ENCODE measurements at places on chromosomes 11 and 22.

- DNase-seq, result no peak
These were observed 94.2 kb upstream of the FAT3 start for GRCh38 chr11:92130421-92130831.

DNA sequence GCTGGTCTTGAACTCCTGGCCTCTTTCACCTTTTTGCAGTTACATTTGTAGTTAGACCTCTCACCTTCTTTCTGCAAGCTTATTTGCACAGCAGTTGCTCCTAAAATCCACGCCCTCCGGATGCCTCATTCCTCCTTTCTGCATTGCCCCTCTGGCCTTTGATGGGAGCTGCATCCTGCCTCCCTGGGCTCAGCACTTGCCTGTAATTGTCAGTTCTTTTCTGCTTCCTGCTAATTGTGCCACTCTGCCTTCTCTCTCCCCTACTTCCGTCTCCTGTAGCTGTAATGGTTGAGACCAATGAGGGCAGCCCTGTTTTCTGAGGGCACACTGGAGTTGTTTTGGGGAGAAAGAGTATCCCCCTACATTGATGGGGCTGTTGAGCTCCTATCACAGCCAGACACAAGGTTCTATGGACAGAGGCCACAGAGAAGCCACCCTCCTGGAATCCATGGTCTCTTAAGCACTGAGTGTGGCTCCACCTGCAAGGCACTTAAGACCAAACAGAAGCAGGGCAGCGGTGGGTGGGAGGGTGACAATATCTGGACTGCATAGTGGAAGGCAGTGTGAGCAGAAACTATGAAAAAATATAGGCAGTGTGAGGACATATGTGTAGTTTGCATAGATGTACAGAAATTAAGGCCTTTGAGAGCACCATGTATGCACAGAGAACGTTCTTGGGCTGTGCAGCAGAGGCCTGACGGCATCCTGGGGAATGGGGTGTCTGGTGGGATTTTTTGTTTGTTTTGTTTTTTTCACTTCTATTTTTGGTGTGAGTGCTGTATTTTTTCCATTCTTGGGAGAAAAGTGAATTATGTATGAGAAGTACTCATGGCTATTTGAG is 30.5 kb downstream of the YDJC start:
- no peak for DNase-seq

GRCh38 chr11:12288212-12288930 is 89.0 kb upstream of the PARVA start:
- DNase-seq, result peak; percentile 75

GRCh38 chr22:38034278-38034882 is 22.8 kb upstream of the PICK1 start:
- no peak for DNase-seq

Data from glomerular endothelial cell (primary cell).